ENCODE measurements at places on chromosomes 1 and 21. TPM values are rescaled to one million over a fixed set of nuclear protein-coding genes. Genes with fewer than 3 reads are reported as not detected.

DNA sequence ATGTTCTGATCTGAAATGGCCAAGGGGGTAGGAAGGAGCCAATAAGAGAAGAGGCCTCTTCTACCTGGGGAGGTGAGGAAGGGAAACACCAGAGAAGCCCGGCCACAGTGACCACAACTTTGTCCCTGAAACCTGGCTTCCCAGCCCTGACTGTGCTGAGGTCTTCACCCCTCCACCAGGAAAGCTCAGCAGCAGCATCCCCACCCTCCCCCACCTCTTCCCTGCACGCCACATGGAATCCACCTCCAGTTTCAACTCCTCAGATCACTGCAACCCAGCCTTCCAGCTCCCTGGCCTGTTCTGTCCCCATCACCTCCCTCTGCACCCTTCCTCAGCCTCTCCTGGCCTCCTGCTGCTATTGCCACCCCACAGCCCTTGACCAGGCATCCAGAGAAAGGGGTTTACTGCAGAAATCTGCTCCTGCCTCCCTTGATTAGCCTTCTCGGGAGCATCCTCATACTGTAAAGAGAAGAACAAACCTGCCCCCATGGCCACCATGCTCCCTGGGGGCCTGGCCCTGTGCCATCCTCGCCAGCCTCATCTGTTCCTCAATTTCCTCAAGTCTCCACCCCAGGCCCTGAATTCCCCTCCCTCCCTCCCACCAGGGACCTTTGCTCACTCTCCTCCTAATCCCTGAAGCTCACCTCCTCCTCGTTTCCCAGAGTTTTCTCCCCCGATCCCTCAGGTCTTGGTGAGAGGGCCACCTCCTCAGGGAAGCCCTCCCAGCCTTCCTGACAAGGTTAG lies 450.9 kb downstream of the MATN1 start:
- peaks cover 12% of the 10 kb centered on the region for H3K27me3 ChIP-seq
- no peak overlapping the region for H3K27ac ChIP-seq
- peak; percentile 24 for DNase-seq
- H3K36me3 ChIP-seq: no peaks in the 10 kb centered on the region
- H3K4me1 ChIP-seq: no peaks in the 10 kb centered on the region
- H3K4me3 ChIP-seq: no peak overlapping the region

GRCh38 chr1:206982216-206982615 lies 12.0 kb upstream of the FCAMR start:
- no peaks in the 10 kb centered on the region for H3K36me3 ChIP-seq
- no peak overlapping the region for H3K27ac ChIP-seq
- H3K4me1 ChIP-seq: no peaks in the 10 kb centered on the region
- no peak for DNase-seq

The SH2D1B gene
- polyA plus RNA-seq: 0.98 TPM

DNA sequence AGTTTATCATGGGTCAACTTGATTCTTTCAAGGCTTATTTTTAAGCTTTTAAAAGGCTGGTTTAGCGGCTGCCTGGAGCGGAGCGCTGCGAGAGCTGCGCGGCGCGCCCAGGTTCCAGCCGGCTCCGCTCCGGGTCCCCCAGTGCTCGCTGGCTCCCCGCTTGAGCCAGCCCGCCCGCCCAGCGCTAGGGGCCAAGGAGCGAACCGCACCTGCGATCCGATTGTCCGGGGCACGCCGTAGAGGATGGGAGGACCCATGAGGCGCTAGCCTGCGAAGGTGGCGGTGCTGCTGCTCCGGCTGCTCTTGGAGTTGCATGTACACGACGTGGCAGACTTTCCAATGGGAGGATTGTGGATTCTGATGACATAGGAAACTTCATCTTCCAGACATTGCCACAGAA lies 9.9 kb upstream of the CFHR4 start:
- DNase-seq: peak; percentile 70
- H3K4me1 ChIP-seq: no peaks in the 10 kb centered on the region
- no peak overlapping the region for H3K4me3 ChIP-seq
- H3K27me3 ChIP-seq: no peaks in the 10 kb centered on the region
- H3K36me3 ChIP-seq: no peaks in the 10 kb centered on the region

The TBX19 gene
- 3.4 TPM for polyA plus RNA-seq

All from spleen (tissue), 13 donors.